ENCODE measurements at places on chromosomes 7 and 10.

DNA sequence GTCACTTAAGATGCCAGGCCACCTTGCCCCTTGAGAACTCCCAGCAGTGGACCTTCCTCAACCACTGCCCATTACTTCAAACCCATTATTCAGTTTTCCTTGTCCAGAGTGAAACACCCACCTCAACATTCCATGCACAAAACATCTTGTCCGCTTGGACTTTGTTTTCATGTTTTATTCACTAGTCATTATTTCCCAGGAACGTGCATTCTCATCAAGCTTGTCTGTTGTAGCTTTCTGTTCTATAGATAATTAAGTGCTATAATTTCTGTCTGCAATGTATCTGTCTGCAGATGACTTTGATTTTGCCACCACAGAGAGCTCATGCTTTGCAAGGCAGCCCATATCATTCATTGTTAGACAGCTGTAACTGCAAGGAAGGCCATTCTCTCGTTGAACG, 117.4 kb downstream of the RAB18 start:
- no peak for DNase-seq

DNA sequence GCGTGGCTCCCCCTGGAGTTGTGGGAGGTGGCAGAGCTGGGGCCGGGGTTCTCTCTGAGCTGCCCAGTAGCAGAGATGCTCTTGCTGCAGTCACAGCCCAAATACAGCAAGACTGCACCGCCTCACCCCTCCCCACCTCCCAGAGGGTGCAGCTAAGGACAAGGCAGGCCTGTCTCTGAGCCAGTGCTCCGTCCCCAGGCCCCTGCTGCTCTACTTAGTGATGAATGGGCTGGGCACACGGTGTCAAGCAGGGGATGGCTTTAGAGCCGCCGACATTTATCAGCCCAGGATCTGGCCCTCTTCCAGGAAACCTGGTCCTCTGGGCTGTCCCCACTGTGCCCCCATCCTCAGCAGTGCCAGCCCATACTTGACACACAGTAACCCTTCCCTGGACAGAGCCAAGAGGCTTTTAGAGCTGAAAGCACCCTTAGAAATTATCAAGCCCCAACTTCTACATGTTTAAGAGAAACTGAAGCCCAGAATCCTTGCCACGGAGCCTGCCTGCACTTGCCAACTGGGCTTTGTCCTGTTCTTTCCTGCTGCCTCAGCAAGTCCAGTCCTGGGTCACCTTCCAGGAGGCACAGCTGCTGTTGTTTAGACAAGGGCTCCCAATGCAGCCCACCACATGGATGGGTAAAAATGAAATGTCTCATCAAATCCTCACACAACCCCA, 137.1 kb upstream of the UNC5B start:
- peak; percentile 86 for DNase-seq

GRCh38 chr10:131821378-131822012, 79.3 kb upstream of the PPP2R2D start:
- DNase-seq: no peak

DNA sequence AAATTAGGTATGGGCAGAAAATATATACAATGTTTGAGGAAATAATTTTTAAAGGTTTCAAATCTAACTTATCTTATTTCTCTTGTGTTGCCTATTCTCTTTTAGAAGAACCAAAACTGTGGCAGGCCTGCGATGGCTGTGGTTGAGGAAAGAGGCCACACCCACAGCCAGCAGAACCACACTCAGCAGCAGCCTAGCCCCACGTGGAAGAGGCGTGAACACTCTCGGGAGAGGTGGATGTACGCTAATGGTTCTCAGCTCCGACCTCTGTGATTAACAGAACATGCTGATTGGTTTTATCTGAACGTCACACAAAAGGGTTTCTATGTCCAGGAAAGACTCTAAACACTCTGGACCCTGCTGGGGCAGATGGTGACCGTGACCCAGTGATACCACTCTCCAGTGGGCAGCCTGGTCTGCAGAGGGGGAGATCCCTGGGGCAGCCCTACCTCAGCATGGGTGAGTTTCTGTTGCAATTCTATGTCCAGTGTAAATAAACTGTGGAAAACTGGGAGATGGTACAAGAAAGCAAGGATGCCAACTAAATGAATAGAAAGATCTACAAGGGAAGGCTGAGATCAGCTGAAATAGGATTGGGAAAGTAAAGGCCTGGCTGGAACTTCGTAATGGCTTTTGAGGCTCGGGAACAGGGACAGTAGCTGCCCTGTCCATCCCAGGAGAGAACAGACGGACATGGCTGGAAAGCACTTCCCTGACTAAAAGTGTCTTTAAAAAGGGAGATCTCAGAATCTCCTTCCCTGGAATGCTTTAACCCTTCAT, 26.6 kb downstream of the DIP2C start:
- no peak for DNase-seq

GRCh38 chr7:9983048-9983447, 990.6 kb upstream of the PHF14 start:
- DNase-seq: no peak

- peak; percentile 82 for DNase-seq
Measured at GRCh38 chr10:133378251-133379096, 588 bp upstream of the PAOX start.

- DNase-seq: peak; percentile 83
Measured at GRCh38 chr7:47371733-47372368, 210.1 kb downstream of the TNS3 start.

DNA sequence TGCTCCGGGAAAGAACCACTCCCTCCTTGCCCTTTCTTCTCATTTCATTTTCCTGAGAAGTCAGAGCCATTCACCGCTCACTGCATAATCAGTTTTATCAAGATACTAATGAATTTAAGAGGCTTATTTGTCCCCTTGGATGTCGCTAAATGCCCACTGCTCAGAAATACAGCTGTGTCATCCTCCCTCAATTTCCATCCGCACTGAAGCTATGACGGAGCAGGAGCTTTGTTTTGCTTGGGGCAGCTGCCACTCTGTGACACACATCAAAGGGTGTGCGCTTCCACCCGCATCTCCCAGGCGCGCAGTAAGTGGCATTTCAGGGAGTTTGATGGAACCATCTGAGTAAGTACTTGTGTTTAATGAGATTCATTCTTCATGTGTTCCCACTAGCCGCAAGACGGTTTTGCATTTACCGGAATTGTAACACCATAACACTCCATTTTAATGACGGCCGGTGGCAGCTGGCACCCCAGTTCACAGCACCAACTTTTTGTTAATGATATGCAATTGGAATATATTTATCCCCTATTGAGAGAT, 103.8 kb upstream of the PARD3 start:
- no peak for DNase-seq

DNA sequence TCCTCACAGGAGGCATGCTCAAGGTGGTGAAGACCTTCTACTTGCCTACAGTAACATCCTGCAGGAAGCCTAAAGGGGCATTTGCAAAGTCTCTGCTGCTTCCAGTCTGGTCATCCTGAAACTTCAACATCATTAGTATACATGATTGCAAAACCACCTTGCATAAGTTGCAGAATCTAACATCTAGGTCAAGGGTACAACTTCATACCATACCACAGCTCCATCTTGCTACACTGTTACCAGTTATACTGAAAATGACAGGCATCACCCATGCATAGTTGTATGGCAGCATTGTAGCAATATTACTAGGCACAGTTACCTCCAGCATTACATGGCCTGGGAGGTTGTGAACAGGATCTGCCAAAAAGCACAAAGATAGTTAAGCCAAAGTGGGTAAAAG, 13.7 kb upstream of the MACROH2A2 start:
- no peak for DNase-seq

DNA sequence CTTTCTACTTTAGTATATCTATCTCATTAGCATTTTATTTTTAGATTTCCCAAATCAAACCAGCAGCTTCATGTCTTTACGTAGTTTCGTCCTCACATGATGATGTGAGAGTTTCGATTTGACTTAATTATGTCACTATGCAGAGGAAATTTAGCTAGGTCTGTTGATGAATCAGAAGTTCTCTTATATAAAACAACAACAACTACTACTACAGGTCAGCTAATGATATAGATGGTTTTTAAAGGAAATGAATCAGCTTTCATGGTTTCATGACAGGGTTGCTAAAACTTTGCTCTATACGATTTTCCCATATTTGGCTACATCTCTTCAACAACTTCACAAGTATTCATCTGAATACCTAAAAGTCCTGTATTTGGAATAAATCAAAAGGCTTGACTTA, 28.6 kb downstream of the JAZF1 start:
- no peak for DNase-seq

DNA sequence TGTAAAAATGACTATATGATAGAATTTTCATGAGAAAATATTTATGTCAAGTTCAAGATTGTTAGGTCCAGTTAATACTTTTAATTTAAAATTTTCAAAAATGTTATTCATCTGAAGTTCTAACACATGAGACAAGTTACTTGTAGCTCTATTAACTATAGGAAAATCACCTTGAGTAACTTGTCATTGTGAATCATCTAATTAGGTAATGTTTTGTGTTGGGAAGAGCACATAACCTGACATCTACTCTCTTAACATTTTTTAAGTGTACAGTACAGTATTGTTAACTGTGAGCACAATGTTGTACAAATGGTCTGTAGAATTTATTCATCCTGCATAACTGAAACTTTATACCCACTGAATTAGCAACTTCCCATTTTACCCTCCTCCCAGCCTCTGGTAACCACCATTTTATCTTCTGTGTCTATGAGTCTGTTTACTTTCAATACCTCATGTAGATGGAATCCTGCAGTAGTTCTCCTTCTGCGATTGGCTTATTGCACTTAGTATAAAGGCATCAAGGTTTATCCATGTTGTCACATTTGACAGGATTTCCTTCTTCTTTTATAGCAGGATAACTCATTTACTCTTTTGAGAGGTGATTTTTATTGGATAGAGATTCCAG, 54.6 kb downstream of the ARL4A start:
- no peak for DNase-seq

DNA sequence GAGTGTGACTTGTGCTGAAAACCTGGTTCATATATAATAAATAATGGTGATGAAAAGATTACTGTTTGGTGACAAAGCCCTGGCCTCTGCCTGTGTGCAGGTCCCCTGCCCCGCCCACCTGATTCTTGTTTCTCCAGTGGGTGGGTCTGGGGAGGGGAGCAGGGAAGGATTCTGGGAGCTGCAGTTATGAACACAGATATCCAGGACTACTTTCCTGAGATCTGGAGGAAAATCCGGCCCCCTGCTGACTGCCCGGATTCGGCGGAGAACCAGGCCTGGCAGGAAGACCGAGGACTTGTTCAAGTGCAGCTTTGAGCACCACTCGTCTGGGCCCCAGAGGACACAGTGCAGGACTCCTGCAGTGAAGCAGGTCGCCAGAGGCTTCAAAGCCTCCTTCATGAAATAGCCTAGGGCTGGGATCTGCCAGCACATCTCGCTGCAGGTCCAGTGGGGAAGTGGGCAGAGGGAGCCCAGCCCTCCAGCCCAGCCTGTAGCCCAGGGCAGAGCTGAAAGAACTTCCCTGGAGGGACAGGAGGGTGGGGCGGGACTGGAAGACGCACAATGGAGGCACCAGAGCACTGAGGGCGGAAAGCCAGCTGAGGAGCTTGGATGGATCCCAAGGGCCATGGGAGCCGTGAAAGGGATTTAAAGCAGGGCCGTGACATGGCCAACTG, 7.0 kb downstream of the ATP6V0E2 start:
- no peak for DNase-seq

DNA sequence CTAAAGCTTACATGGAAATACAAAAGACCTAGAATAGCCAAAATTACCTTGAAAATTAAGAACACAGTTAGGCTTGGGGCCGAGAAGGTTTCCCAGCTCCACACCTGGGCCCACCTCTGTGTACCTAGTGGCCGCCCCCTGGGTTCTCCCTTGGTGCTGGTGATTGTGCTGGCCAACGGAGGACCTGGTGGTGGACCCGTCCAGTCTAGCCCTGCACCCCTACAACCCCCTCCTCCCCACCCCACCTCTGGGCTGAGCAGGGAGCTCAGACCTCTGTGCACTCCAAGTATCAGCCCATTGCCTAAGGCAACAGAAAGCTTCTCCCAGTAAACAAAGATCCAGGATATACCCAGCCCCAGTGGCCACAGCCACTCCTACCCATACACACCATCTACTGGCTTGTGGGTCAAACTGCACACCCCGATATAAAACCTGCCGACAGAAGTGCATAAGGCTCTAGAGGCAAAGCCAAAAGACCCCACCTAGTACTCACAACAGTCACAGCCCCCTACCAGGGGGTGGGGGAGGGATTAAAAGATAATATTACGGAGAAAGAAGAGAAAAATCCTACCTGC, 105.0 kb upstream of the DIP2C start:
- DNase-seq: peak; percentile 22

- DNase-seq: no peak
Measured at GRCh38 chr7:104793066-104793465, 220.9 kb upstream of the KMT2E start.

DNA sequence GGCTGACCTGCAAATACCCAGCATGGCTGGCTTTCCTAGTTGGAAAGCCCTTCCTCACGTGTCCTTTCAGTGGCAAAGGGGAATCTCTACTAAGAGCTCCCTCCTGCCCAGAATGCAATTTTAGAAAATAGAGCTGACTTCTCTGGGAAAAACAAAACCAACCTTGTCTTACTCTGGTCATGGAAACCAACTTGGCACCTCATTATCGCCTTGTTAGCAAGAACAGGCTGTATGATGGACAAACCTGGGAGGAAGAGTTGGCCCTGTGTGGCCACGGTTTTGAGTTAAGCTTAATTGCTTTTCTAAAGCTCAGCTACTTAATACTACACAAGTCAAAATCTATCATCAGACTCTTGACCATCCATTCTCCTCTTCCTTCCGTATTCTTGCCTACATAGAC, 94.1 kb upstream of the PDCD4 start:
- no peak for DNase-seq

DNA sequence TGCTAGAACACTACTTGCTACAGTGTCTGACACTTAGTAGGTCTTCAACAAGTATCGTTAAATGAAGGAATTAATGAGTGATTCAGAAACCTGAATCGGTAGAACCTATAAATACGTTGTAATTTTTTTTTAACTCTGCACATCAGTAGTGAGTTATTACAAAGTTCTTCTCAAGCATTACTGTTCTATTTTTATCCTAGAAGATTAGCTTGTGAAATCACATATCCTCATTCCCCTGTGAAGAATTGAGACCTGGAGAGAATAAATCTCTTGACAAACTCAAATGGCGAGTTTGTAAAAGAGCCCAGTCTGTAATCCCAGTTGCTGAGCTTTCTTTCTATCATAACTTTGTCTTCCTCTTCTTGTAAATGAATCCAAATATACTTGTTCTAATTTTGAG, 34.7 kb downstream of the HYAL4 start:
- DNase-seq: no peak
